Hindlimb muscle (tissue), 1 donor: ENCODE measurements at places on chromosomes 1 and 21.
A peak's percentile ranks its signal among the peaks of the same experiment; 100 is the strongest.

- DNase-seq: peak; percentile 65
Measured at GRCh38 chr1:15684042-15684461, at the start of gene PLEKHM2. PLEKHM2 (plus strand) TSS chr1:15684320; CDS start chr1:15684559, 239 bp downstream.

DNA sequence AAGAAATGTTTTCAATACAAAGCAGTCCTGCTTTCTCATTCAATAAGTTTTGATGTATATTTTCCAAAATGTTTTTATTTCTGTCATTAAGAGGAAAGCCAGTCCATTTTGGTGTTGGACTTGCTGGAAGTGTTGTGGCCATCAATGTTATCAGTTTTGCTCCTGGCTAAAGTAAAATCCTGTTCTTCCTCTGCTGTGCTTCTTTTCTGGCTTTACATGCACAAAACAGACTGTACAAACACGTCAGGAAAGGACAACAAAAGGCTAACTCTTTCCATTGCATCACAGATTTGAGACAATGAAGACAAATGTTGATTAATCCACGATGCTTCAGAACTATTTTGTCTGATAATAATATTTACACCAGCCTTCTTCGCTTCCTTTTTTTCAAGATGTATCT, 735.4 kb downstream of the LTN1 start:
- DNase-seq: no peak

- no peak for DNase-seq
Measured at GRCh38 chr1:245448531-245448930, 293.7 kb downstream of the KIF26B start.

GRCh38 chr1:93577536-93578432, 103.9 kb downstream of the BCAR3 start:
- no peak for DNase-seq

DNA sequence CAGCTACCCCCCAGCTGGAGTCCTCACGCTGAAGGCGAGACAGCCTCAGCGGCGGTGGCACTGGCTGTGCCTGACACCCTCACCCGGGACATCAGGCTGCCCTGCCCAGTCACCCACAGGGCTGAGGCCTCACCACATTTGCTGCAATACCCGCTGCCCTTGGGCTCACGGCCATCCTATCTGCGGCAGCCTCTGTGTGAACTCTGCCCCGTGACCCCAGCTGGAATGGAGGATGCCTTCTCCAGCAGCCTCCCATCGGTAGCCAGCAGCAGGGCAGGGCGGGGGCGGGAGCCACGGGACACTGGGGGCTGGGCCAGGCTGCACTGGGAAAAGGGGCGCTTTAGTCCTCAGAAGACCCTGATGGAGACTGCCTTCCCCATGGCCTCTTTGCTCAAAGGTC, 112.4 kb upstream of the ZBTB40 start:
- no peak for DNase-seq

GRCh38 chr1:240909701-240910457, 297.9 kb upstream of the GREM2 start:
- DNase-seq: no peak

DNA sequence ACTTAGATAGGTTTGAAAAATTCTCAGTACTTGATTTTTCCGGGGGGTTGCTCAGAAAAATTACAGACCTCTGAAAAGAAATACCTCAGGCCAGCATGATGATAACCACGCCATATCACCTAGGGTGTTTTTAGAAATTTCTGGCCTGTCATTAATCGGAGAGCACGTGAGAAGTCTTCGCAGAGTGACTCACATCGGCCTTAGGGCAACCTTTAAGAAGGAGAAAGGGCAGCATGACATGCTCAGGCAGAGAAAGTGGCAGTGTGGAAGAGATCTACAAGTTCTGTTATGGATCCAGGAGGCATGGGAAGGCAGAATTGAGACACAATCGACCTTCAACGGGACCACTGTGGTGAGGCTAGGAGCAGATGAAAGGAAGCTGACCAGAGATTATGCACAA, 506.3 kb downstream of the LMO4 start:
- DNase-seq: no peak

GRCh38 chr1:223207293-223208066, 64.4 kb upstream of the TLR5 start:
- peak; percentile 76 for DNase-seq

GRCh38 chr1:200471739-200472138, 61.9 kb upstream of the ZNF281 start:
- DNase-seq: no peak

DNA sequence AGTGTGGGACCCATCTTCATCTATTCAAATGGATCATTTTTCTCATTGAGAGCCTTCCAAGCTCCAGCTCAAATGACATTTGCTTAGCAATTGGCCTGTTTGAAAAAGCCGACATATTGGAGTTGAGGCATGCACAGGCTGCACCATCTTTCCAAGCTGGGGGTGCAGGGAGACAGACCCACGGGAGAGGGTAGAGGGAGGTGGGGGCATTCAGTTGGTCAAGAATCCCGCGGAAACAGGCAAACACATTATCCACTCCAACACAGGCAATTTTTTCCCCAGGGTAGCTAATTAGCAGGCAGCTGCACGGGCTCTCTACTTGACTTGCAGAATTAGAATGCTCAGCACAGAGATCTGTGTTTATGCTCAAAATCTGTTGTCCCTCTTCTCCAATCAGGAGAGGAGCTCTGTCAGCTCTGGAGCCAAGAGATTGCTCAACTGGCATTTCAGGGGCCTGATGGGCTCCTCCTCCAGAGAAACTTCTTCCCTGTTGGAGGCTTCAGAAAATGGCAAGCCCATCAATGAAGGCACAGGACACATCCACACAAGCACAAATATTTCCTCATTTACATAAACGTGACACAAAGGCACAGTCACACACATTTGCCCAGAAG, 267.8 kb downstream of the FOXD2 start:
- no peak for DNase-seq

- DNase-seq: no peak
Measured at GRCh38 chr1:31420716-31421115, 7.7 kb downstream of the SERINC2 start.

GRCh38 chr1:18119289-18119688, 11.7 kb downstream of the IGSF21 start:
- no peak for DNase-seq
